Stimulated activated naive CD4-positive, alpha-beta T cell treated with Interleukin-2 at 50 U/mL for 16 hours (primary cell): ENCODE measurements at places on chromosomes 12 and 14.

DNA sequence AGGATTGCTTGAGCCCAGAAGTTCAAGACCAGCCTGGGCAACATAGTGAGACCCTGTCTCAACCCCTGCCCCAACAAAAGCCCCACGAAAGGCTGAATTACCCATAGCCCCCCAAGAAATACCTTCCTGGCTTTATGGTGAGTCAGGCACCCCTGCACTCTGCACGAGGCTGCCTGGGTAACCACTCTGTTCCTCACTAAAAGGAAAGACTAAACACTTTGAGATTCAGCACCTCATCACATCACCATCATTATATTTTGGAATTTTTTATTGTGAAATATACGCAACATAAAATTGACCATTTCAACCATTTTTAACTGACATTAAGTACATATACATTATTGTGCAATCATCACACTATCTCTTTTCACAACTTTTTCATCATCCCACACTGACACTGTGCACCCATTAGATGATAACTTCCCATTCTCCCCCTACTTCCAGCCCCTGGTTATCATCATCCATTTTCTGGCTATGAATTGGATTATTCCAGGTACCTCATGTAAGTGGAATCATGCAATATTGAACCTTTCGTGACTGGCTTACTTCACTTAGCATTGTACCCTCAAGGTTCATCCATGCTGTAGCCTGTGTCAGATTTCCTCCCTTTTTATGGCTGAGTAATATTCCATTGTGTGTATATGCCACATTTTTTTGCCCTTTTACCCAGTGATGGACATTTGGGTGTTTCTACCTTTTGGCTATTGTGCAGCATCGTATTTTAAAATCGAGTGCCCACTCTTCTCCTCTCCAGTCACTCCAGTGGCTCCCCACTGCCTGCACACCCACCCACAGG, 51.5 kb downstream of the TSPAN9 start:
- no peak for DNase-seq

DNA sequence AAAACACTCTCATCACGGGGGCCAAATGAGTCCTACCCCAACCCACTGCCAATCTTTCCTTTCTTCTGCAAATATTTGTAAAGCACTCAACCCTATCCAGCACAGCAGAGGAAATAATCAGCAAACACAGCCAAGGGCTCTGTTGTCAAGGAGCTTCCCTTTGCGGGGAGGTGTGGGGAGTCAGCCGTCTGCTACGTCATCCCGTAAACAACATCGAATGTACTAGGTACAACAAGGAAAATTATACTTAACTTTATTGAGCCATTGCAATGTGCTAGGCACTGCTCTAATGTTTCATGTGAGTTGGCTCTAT, 22.8 kb downstream of the TMEM63C start:
- no peak for DNase-seq

DNA sequence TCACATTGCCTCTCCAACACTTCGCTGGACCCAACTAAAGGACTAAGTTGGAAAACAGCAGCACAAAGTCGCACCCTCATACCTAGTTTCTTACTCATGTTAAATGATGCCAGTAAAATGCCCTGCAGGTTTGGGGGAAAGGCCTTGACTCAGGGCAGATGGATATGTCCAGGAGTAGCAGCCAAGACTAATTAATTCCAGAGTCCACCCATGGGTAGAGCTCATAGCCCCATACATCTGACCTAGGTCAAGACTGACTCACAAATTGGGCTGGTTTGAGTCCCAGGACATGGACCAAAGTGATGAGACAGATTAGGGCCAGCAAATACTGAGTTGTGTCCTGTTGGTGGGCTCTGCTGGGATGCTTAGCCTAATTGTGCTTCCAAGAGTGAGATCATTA, 224.0 kb upstream of the BTG1 start:
- no peak for DNase-seq

DNA sequence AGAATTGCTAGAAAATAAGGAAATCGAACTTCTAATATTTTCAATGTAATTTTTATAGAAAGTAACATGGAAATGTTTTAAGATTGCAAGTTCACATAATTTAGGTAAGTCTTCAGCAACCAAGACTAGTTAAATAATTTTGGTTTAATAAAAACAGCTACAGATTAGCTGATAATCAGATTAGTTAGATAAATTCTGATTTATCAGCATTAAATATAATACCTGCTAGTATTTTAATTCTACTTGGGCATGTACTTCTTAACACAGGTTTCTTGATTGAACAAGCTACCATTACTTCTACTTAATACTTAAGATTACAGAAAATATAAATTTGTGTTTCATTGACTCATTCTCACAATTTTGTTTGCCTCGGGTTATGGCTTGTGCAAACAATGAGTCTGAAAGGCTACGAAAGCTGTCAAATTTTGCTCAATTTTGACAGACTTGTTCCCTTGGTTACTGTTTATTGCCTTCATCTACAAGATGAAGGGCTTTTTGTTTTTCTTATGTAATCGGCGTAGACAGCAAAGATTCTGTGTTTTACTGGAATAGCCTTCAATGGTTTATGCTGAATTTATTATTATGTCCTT, 116.1 kb upstream of the NUDT4 start:
- no peak for DNase-seq

GRCh38 chr12:54426690-54427089, 7.6 kb upstream of the ITGA5 start:
- DNase-seq = no peak

GRCh38 chr12:57489157-57489641, 1.3 kb downstream of the MARS1 start:
- no peak for DNase-seq

DNA sequence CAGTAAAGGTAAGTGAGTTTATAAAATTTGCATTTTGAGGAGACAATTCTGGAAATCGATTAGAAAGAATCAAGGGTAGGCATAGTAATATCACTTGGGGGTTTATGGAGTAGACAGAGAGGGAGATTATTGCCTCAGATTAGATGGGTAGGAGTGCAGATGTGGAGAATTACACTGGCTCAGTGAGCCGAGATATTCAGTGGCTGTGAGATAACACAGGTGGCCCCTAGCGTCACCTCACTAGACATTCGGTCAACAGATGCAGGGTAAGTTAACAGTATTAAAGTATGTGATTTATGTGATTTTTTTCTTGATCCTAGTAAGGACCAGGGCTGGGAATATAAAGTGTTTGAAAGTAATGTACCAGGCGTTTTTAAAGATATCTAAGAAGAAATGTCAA, 39.6 kb upstream of the KLRD1 start:
- no peak for DNase-seq

DNA sequence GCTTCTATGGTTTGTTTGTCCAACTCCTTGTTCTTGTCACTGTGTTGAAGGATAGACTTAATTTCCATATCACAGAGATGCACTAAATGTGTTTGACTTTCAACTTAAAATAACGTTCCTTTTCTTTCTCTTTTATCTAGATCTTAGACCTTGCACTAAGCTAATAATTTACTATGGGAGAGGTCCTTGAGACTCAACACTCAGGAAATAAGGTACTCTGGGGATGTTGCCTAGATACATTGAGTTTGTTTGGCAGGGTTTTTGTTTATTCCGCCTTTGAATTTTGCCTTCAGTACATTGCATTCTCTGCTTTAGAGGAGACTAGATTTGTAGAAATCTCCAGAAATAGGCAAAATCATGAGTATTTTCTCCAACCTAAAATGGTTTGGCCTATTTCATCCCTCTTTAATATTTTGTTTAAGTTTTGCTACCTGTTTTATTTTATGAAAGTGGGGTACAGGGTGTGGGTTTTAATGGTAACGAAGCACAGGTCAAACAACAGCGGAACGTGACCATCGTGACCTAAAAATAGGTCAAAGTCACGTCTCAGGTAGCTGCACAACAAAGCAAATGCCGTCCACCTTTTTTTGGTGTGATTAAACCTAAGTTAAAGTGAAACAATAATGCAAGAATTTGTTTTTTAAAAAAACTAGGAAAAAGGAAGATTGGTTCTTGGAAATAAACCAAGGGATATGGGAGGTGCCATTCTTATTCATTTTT, 115.3 kb upstream of the CPSF6 start:
- no peak for DNase-seq

DNA sequence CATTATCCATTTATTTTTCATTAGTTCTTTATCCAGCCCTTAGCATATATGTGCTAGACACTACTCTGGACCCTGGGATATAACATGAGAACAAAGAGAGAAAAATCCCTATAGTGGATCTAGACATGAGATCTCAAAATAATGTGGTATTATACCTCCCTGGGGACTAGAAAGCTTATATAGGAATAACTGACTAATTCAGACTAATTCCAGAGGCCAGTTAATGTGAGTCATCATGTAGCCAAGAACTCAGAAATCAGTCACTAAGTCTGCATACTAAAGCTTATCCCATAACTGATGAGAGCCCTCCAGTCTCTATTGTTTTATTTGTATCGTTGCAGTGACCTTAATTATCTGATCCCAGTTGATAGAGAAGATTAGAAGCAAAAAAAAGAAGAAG, 267.1 kb upstream of the RGS6 start:
- no peak for DNase-seq

DNA sequence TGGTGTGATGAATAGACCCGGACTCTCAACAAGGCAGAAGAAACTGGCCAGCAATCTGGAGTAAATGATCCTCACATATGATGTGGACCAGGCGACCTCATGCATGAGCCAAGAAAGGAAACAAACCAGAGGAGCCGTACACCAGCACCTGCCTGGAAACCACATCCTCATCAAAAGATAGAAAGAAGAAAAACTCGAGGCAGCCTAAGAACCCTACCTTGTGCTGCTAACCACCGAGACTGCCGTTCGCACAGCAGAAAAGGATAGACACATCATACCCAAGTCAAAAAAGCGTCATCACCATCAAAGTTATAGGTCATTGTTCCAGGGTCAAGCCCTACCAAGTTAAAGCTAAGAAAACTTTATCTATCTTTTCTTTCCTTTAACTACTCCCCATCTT, 66.7 kb downstream of the RESF1 start:
- DNase-seq = peak; percentile 2

DNA sequence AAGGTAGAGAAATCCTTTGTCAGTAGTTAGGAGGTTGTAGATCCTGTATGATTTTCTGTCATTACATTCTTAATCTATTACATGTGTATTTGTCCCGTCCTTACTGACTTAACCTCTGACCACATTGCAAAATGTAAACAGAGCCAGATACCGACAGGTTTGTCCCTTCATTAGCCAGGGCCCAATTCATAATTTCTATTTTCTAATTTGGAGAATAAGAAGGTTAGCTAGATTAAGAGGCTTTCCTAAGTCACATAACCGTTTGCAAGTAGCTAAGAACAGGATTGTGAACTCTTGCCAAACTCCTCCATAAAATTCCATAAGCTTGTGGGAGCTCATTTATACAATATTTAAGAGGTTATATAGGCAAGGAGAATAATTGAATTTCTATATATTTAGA, 352.6 kb downstream of the RAD51B start:
- no peak for DNase-seq

- DNase-seq = no peak
Measured at GRCh38 chr12:19128485-19128884, 1.0 kb upstream of the PLEKHA5 start.
